Left lobe of liver (tissue), 2 donors: ENCODE measurements at places on chromosomes 3 and 15. TPM values are rescaled to one million over a fixed set of nuclear protein-coding genes. Genes with fewer than 3 reads are reported as not detected.
A peak's percentile ranks its signal among the peaks of the same experiment; 100 is the strongest.

Gene ACAP2
- total RNA-seq = 13.2 TPM

Gene CCR8
- total RNA-seq = not detected

GRCh38 chr15:38225381-38225780 lies 27.3 kb upstream of the SPRED1 start:
- no peak for DNase-seq

Gene LTF
- total RNA-seq = 1.7 TPM

- DNase-seq = peak; percentile 48
Observed at GRCh38 chr15:90266061-90266431, 574 bp downstream of the NGRN start.

Gene CTNNB1
- 157 TPM for total RNA-seq

Gene GOLGA6L6
- total RNA-seq = not detected

Gene SPESP1
- total RNA-seq = 0.48 TPM

DNA sequence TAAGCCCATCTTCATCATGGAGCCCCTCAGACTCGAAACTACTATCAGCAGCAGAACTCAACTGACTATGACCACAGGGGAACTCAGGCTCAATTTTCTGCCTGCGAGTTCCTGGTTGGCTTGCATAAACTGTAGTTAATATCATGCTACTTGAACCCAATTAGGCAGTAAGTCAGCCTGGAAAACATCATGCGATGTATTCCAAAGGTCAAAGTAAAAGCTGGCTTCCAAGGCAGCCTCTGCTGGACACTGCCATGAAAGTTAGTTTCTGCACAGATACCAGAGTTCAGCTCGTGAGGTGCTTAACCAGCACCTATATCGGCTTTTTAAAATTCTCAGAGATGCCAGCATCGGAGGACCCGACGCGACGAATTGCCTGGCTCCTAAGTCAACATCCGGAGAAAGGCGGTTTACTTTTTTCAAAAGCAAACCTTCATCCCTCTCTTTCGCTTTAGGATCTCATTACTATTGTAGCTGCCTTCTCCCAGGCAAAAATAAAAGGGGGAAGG lies 3.8 kb downstream of the ANP32A start:
- DNase-seq = peak; percentile 67

DNA sequence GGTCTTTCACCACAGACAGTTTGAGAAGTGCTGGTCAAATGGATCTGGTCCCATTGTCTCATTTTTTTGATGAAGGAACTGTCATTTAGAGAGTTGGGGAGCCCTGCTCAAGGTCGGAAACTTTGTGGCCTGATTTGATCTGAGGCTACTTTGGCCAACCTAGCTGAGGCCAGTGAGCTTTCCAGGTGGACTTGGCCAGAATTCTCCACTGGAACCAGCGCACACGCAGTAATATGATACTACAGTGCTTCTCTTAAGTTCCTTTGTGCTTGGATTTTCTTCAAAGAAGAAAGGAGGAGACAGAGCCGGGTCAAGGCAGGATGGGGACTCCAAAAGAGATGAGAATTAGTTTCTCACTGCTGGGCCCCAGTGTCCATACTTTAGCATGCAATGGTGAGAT lies 50.5 kb downstream of the CCNB2 start:
- DNase-seq = no peak

- DNase-seq = no peak
Observed at GRCh38 chr3:177776661-177777101, 579.4 kb upstream of the TBL1XR1 start.

Gene UCN2
- total RNA-seq = not detected

Gene MYRIP
- total RNA-seq = 12.7 TPM

Gene FILIP1L
- 0.93 TPM for total RNA-seq

GRCh38 chr3:25038922-25039321 lies 389.1 kb upstream of the RARB start:
- DNase-seq = no peak

GRCh38 chr3:106765342-106765741 lies 611.9 kb upstream of the CCDC54 start:
- DNase-seq = no peak

GRCh38 chr3:196232154-196232881 lies 16.0 kb downstream of the SLC51A start:
- DNase-seq = no peak

DNA sequence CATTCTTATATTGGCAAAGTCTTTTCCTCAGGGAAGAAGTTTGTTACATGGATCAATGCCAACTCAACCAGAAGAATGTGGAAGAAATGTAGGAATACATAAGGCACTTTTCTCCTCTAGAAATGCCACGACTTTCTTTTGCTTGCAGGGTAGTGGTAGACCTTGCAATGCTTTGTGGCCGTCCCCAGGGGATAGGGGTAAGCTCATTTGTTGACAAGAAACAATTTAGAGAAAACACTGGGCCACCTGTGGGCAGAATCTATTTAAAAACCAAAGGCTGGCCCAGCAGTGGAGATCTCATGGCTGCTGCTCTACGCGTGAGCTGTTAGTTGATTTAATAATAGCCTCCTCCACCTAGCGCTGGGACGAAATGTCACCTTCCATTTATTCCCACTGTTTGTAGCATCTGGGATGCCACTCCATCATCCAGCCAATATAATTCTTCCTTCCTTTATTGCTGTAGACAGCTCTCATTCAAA lies 64.6 kb upstream of the PFN2 start:
- DNase-seq = no peak
